Metanephros (tissue), 2 donors: ENCODE measurements at places on chromosomes 16 and 17. TPM values are rescaled to one million over a fixed set of nuclear protein-coding genes. Genes with fewer than 3 reads are reported as not detected.

The ADORA2B gene
- total RNA-seq: 1.8 TPM

The APOH gene
- not detected for total RNA-seq

The REXO5 gene
- 6.6 TPM for total RNA-seq

The MYO1C gene
- 90.9 TPM for total RNA-seq

The OR4D1 gene
- not detected for total RNA-seq

The CKLF gene
- total RNA-seq: 36.8 TPM

The CDYL2 gene
- 6.4 TPM for total RNA-seq

The CCR7 gene
- total RNA-seq: 0.76 TPM

The PHF23 gene
- total RNA-seq: 44.4 TPM

The KRTAP4-5 gene
- total RNA-seq: not detected

The ITGA2B gene
- 9.3 TPM for total RNA-seq

The KRTAP9-9 gene
- total RNA-seq: not detected

The SPN gene
- 7.0 TPM for total RNA-seq

The TLCD2 gene
- total RNA-seq: 3.9 TPM

The TIGD7 gene
- total RNA-seq: 14.2 TPM

The KRTAP1-4 gene
- not detected for total RNA-seq

The SLC47A1 gene
- 20.4 TPM for total RNA-seq

The EIF3C gene
- 279 TPM for total RNA-seq

The PIP4K2B gene
- 73.7 TPM for total RNA-seq

The PPP1R27 gene
- 5.7 TPM for total RNA-seq

The C16orf89 gene
- total RNA-seq: 5.7 TPM

The MEOX1 gene
- 9.7 TPM for total RNA-seq

The PIRT gene
- not detected for total RNA-seq

The SLFN13 gene
- total RNA-seq: 9.8 TPM

The PYCARD gene
- total RNA-seq: 23.4 TPM
